ENCODE measurements at places on chromosomes 16 and 17.

DNA sequence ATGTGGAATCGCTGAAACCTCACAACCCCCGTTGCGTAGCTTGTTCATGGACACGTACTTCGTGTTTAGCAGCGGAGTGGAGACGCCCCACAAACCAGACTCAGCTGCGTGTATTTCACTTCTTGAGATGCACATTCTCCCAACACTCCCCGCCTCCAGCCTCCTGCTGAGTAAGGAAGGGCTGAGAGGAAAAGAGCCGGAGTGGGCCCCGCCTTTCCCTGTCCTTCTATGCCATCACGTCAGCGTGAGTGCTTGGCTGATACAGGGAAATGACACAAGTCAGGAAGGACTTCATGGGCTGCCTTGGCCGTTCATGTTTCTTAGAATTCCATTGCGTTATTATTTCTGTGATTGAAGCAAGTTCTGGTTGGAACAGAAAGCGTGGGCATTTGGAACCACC, 68.6 kb upstream of the CBX4 start:
- DNase-seq: no peak

- no peak for DNase-seq
Measured at GRCh38 chr17:75764417-75764710, 628 bp downstream of the GALK1 start.

GRCh38 chr16:1300664-1301476, 8.6 kb upstream of the UBE2I start:
- peak; percentile 48 for DNase-seq

- DNase-seq: no peak
Measured at GRCh38 chr17:67456103-67456502, 79.0 kb downstream of the PITPNC1 start.

DNA sequence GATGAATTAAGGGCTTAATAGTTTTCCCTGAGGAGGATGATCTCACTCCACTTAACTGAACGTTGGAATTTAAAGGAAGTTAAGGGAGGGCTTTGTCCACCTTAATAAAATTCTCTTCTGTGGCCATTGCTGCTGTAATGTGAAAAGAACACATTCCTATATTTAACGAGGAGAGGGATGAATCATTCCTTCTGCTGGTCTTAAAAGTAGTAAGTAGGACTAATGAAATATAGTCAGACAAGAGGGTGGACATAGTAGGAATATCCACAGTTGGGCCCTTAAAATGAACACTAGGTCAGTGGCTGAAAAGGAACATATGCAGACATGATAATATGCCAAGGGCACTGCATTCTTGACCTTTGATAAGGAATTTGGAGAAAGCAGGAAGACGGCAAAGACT, 405.6 kb downstream of the PMP22 start:
- DNase-seq: no peak

- DNase-seq: no peak
Measured at GRCh38 chr17:34799751-34800150, 161.5 kb downstream of the CCT6B start.

DNA sequence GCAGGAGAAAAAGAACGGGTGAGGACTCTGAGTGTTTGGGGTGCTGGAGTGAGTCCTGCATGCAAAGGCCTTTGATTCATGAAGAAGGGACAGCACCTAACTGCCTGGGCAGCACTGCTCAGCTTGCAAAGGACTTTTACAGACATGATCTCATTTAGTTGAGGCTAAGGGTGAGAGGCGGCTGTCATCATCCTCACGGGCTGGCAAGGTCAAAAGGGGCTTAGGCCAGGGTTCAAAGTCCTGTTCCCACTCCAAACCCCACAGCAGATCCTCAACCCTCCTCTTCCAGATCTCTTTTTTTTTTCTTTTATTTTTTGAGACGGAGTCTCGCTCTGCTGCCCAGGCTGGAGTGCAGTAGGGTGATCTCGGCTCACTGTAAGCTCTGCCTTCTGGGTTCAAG, 4.8 kb downstream of the RHBDF2 start:
- no peak for DNase-seq

GRCh38 chr17:75115555-75115954, 5.8 kb downstream of the ARMC7 start:
- no peak for DNase-seq

- no peak for DNase-seq
Measured at GRCh38 chr16:71493213-71493612, 4.1 kb upstream of the ZNF19 start.

DNA sequence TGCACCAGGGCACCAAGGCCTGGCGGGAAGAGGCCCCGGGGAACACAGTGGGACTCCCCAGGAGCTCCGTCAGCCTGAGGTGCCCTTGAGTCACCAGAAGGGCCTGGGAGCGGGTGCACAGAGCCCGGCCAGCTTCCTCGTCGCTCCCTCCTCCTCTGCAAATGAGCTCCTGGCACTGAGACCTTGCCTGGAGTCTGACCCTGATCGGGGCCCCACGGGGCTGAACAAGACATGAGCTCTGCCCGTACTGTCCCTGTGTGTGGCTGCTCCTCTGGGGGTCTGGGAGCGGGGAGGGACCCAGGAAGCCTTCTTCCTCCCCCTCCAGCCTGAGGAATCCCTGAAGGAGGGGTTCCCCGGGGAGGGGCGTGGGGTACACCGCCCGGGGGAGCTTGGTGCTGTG, 36.4 kb upstream of the SSTR5 start:
- no peak for DNase-seq

DNA sequence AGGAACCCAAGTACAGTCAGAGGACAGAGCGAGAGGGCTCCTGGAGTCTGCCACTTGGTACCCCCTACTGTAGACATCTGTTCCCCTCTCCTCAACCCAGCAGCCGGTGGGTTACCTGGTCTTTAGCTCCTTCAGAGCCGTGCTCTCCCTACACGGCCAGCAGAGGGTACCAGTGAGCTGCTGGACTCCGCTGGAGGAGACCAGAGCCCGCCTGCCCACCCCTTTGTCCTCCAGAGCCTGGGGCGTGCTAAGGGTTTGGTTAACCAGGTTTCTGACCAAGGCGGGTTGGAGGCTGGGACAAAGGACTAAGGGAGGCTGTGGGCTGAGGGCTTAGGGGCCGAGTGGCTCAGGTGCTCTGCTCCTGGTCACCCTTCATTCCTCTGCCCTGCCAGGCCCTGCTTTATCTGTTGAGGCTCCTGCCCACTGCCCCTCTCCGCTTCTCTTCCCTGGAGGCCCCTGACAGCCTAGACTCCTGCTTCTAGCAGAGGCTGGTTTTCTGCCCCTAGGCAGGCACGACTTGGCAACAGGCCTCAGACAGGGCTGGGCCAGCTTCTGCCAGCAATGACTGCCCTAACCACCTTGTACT, 2.7 kb upstream of the HSD11B2 start:
- DNase-seq: peak; percentile 48

DNA sequence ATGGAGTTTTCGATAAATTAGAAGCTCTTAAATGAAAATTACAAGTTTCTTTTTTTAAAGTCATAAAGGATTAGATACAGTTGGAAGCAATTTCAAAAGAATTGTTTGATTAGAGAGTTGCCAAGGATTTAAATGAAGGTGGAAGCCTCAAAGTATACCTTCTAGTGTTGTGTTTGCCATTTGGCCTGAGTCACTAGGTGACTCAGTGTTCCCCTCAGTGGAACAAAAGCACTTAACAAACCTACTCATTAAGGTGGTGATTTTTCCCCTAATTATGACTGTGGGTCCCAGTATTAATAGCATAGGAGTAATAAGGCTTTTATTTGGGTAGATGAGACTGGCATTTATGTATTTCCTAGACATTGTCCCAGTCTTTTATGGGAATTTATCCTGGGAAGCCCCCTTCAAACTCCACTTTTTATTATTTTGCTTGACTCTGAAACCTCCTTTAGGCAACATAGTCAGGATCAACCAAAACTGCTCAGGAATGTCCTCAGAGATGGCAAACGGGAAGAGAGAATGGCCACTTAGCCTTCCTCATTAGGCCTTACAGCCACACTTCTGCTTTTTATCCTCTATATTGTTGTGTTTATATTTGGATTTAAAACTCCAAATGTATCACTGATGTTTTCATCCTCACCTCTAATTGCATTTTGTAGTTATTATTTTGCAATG, 161.0 kb downstream of the FTO start:
- DNase-seq: peak; percentile 25

- no peak for DNase-seq
Measured at GRCh38 chr16:74455619-74456289, 34.5 kb upstream of the CLEC18B start.

GRCh38 chr16:53768167-53768566, 64.2 kb downstream of the FTO start:
- DNase-seq: no peak

- no peak for DNase-seq
Measured at GRCh38 chr17:58329035-58329809, 627 bp upstream of the TSPOAP1 start.

DNA sequence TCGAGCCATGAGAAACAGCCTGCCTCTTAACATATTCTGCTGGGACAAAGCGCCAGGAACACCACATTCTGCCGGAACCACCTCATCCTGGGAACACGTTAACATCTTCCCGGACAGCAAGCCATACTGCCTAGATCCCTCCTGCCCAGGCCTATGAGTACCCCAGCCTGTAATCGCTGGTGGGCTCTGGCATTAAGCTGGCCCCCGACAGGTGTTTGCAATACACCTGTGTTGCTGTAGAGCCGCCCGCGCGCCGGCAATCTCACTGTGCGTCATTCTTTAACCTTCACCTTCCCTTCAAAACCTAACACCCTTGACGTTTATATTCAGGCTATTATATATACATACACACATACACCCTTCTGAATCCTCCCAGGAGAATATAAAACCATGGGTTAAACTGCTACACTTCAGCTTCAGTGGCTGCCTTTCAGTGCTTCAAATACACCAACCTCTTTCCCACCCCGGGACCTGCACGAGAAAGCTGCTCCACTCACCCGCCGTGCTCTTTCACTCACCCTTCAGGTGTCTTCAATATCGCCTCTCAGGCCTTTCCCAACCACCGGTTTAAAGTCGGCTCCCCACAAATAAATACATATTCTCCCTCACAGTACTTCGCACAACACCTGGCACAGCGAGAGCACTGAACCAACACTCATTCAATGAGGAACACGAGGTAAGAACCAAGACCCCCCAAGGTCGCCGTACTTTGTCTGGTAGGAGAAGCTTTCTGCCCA, 1.0 kb upstream of the ENDOV start:
- DNase-seq: no peak

GRCh38 chr17:45225964-45226530, 4.4 kb downstream of the FMNL1 start:
- peak; percentile 99 for DNase-seq

DNA sequence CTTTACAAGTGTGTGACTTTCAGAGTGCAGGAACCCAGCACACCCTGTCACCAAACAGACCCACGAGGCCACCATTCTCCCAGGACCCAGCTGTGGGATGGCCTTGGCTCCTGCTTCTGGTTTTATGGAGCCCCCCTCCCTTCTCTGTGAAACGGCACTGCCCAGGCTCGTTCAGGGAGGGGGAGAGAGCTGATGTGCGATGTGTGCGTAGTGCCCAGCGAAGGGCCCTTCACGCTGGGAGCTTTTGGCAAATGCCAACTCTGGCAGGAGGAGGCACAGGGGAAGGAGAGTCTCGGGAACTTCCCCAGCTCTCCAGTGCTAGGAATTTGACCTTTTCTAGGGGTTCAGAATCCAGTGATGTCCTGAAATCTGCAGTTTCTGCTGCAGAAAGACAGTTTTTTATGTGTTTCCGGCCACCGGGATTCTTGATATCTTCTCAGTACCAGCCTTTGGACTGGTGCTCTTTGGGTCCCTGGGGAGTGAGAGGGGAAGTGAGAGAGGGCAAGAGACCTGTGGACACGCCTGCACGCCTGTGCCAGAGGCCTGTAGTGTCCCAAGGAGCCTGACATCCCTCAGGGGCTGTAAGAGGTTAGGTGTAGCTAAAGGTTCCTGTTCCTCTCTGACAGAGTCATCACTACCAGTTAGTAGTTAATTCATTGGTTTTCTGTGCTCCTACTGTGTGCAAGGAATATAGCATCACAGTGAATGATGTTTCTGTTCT, 45.1 kb downstream of the CMIP start:
- DNase-seq: no peak

GRCh38 chr17:81931557-81932332, 4.2 kb upstream of the MAFG start:
- DNase-seq: no peak

DNA sequence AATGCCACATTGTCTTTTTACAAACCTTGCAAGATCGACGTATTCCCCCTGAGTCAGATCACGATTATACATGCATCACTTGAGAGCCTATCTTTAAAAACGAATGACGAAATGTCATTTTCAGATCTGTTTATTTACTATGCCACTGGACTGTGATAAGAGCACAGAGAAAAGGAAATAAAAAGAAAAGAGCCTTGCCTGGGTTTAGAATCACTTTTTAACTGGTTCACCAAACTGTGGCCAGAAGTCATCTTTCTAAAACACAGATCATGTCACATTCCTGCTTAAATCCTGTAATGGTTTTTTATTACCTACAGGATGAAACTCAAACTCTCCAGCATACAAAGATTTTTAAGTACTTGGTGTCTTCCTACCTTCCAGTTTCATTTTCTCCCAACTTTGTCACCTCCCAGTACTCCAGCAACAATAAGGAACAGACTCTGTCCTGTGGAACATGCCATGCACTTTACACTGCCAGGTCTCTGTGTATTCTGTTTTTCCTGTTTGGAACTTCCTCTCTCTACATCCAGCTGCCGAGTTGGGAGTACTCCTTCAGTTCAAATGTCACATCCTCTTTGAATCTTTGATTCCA, 91.5 kb downstream of the SNX11 start:
- no peak for DNase-seq

DNA sequence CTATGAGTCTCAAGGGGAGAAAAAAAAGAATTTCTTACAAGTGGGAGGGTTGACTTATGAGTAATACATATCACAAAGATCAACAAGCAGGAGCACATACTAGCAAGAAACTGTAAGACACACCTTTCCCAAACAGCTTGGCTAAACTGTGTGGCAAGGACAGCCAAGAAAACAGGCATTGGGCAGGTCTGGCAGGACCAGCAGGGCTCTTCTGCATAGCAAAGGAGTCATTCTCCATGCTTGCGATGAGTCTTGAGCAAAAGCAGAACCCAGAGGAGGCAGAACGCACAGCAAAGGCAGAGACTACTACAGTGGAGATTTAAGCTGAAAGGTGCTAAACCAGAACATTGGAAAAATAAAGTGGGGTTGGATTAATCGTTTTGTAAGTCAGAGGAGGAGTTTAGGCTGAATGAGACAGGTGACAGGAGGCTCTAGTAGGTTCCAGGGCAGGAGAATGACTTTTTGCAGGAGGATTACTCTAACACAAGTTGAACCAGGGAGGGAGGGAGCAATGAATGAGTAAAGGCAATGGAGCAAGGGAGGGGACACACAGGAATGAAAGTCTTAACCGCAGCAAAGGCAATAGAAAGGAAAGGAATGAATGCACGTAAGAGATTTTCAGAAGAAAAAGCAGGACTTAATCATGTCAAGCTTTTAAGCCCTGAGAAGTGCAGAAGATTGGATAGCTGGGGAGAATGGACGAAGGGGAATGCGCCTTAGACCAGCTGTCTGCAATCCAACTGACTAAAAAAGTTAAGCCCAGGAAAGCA, 2.7 kb downstream of the N4BP1 start:
- DNase-seq: peak; percentile 47

- no peak for DNase-seq
Measured at GRCh38 chr16:89915303-89916232, 3.1 kb upstream of the MC1R start.

GRCh38 chr16:12210925-12211869, 234.7 kb downstream of the SNX29 start:
- DNase-seq: no peak

GRCh38 chr17:42325026-42325425, 36.7 kb downstream of the STAT5A start:
- no peak for DNase-seq

Data from AML-193 (cell line).